ENCODE measurements at places on chromosomes 16 and 17.

DNA sequence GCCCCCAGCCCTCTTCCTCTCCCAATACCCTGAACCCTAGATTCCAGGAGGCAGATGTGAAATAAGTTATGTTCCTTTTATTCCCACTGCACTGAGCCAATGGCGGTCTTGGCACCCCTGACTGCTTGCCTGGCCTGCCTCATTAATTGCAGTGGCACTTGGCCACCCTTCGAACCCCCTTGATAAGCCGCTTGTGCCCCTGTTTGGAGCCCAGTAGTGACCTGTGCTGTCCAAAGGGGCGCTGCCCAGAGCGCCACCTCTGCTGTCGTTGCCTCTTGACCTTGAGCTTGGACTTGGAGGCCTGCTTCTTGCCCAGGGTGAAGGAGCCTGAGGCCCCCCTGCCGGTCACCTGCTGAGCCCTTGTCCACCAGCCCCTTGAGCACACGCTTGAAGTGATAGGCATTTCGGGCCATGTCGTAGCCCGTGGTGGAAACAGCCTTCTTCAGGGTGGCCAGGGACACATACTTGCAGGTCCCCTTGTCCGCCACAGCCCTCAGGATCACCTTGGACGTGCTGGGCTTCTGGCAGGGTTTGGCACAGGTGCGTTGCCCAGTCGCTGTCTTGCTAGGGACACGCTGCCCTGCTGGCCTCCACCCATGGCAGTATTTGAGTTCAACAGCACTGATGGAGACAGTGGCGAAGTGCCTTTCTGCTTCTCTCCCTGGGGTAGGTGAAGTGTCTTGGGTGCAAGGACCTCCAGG is 5.7 kb downstream of the SGCA start:
- DNase-seq: no peak

DNA sequence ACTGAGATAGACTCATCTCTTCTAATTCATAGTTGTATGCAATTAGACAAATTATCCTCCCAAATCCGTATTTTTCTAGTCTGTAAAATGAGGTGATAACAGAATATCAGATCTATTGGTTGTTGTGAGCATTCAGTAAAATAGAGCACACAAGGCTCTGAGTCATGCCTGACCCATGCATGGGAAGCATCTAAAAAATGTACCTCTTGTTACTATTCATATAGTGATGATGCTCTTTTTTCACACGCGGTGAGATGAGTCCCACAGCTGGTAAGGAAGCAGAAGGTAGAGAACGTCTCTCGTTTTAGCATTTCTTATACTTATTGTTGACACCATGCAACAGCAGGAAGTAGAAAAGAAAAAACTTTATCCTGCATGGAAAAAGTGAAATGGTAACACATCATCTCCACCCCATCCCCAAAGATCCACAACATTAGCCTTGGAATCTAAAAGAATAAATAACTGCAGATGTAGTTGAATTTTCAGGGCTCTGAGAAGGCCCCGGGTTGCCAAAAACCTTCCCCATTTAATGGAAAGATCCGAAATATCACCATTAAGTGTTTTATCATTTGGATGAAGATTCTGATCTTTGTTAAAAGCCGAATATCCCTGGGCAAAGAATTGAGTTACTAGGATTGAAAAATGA is 215.6 kb downstream of the TMEM114 start:
- no peak for DNase-seq

- no peak for DNase-seq
Observed at GRCh38 chr17:72046178-72046577, 74.6 kb upstream of the SOX9 start.

DNA sequence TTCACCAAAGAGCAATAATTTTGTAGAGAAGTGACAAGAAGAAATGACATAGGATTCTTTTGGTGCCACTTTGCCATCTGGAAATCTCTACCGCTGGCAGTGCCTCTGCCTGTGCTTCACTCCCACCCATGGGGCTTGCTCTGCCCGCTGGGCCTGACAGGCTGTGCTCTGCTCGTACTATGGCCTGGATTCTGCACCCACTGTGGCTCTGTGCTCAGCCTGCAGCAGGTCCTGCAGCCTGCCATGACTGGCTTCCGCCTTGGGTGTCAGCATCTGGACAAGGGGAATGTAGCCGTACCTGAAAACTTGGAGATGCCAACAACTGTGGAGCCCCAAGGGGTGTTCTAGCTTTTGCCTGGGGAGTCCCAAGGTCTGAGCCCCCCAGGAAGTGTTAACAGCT is 792.3 kb downstream of the CDH8 start:
- DNase-seq: no peak

GRCh38 chr16:11094857-11095565 is 150.6 kb downstream of the CLEC16A start:
- DNase-seq: no peak

- no peak for DNase-seq
Observed at GRCh38 chr16:66115373-66115772, 251.1 kb upstream of the CDH5 start.

DNA sequence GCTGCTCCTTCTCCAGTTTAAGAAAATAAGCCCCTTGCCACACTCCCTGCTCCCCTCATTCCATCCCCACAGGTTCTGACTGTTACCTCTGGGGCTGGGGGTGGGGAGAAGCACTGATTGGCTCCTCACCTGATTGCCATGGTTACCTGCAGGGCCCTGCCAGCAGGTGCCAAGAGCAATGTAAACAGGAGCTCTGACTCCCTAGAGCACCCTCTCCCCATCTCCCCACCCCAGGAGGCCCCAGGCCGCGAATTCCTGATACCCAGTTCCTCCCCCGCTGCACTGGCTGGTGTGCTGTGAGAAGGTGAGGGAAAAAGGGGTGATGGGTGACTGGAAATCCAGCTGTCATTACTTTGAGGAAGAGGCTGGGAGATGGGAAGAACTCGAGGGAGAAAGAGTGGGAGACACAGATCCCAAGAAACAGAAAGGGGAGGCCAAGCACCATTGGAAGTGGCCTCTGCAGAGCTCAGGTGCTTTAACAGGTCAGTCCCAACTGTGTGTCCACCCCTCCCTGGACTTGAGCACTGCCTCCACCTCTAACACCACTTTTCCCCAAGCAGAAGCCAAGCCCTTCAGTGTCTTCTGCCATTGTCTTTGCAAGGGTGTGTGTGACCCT is 4.5 kb downstream of the PCGF2 start:
- DNase-seq: no peak

- DNase-seq: peak; percentile 16
Observed at GRCh38 chr16:47258874-47259461, 115.2 kb upstream of the NETO2 start.

GRCh38 chr16:11283820-11284248 is 2.7 kb upstream of the PRM1 start:
- DNase-seq: no peak

DNA sequence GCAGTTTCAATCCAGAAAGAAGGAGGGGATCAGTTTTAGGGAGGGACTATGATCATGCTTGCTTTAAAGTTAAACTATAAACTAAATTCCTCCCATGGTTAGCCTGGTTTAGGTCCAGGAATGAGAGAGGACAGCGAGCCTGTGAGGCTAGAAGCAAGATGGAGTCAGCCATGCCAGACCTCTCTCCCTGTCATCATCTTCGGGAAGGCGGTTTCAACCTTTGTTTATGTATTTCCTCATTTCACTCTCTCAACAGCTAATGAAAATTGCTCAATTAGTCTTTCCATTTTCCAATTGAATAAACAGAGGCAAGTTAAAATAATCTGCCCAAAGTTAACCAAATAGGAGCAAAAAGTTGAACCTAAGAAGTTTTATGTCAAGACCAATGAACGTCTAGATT is 201.5 kb downstream of the KCNJ2 start:
- no peak for DNase-seq

- no peak for DNase-seq
Observed at GRCh38 chr17:81217491-81217890, 5.3 kb downstream of the CEP131 start.

GRCh38 chr16:4295581-4295980 is 20.3 kb upstream of the GLIS2 start:
- no peak for DNase-seq

GRCh38 chr17:77097631-77098180 is 43.1 kb upstream of the SEC14L1 start:
- no peak for DNase-seq

GRCh38 chr16:10356870-10357842 is 28.7 kb upstream of the ATF7IP2 start:
- no peak for DNase-seq

GRCh38 chr16:86631444-86631843 is 53.1 kb downstream of the FOXL1 start:
- peak; percentile 57 for DNase-seq

DNA sequence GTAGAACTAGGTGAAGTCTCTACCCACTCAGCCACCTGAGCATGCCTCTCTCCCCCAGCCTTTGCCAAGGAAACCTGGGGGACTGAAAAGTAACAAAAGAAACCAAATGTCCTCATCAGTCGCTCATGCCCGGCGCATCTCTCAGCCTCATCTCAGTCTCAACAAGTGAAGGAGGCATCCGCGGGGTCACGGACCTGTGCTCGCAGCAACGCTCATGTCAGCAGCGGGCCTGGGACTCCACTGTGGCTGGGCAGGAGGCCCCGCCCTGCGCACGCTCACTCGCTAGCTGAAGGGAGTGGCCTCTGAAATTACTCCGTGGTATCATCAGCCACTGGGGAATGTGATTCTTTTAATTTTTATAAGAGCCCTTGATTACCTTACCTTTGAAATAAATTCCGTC is 31.3 kb downstream of the MAP1LC3B start:
- no peak for DNase-seq

GRCh38 chr17:9944704-9945103 is 39.6 kb upstream of the RCVRN start:
- DNase-seq: no peak

DNA sequence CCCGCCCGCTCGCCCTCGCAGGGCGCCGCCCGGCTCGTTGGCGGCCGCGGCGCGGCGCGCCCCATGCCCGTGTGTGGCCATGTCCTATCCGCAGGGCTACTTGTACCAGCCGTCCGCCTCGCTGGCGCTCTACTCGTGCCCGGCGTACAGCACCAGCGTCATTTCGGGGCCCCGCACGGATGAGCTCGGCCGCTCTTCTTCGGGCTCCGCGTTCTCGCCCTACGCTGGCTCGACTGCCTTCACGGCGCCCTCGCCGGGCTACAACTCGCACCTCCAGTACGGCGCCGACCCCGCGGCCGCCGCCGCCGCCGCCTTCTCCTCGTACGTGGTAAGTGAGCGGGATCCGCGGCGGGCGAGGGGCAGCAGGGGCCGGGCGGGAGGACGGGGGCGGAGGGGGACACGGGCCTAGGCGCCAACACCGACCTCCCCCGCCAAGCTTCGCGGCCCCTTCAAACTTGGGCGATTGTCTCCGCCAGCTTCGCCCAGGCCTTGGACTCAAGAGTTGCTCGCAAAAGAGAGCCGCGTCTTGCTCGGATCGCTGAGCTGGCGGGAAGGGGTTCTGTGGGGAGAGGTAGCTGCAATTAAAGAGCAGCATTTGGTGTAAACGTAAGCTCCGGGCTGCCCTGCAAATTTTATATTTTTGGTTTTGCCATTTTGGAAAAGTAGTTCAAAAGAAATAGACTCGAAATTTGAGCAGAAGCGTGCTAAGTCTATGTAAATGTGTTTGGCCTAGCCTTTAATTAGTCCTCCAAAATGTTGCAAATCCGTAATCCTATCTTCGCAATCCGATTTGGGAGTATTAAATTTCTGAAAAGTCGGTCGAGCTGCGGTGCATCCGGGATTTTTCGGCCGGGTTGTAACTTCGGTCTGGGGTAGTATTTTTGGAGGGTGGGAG is 702 bp downstream of the IRX5 start:
- DNase-seq: no peak

DNA sequence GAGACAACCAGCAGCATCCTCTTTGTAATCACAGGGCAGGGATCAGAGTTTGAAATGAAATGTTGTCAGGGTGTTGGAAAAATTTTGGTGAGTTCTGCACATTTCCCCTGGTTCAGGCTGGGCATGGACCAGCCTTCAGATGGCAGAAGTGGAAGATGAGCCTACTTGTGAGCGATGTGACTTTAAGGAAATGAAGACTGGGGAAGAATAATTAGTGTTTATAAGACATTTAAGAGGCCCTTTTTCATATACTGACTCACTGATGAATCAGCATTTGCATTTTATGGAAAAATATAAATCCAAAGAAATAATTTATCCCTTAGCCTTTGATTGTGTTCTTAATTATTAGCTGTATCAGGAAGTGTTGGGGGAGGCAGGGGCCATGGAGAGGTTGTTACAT is 20.9 kb downstream of the GPR179 start:
- no peak for DNase-seq

DNA sequence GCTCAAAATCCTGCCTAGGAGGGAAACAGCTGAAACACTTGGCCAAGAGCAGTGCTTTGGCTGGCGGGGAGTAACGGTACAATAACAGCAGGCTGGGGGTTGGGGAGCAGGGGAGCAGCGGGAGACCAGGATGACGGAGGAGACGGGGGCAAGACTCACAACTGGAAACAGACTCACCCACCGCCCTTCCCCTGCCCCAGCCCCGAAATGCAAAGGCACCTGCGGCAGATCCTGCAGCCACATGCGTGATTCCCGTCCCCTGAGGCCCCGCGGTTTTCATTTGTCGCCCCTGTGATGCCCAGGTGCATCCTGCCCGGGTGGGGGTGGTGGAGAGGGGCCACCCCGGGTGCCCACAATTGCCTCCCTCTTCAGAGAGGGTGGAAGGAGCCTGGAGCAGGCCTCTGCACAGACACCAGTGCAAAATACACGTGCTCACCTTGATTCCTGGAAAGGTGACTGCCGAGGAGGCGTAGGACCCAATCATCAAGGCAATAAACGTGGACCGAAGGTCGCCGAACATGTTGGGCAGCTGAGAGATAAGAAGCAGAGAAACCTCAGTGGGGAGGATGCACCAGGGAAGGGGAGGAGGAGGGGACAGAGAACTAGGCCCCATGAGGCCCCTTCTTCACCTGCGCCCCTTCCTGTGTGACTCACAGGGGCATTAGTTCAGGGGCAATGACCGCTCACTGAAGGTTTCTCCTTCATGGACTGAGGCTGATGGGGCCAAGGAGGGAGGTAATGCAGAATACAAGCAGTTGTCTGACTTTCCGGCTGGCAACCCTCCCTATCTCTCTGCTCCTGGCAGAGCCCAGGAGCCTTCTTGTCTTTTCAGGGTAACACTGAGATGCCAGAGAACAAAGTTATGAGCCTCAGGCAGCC is 30.4 kb upstream of the PITPNA start:
- no peak for DNase-seq

- DNase-seq: no peak
Observed at GRCh38 chr17:33874617-33875060, 380.4 kb upstream of the CCL2 start.

- DNase-seq: no peak
Observed at GRCh38 chr17:39981766-39982375, 1.3 kb downstream of the PSMD3 start.

GRCh38 chr17:63954402-63955063 is 18.2 kb downstream of the SCN4A start:
- no peak for DNase-seq

- DNase-seq: peak; percentile 51
Observed at GRCh38 chr17:67376415-67376736, 705 bp upstream of the PITPNC1 start.
